ENCODE measurements at places on chromosomes 1 and 21.
A peak's percentile ranks its signal among the peaks of the same experiment; 100 is the strongest.

- no peak for DNase-seq
These were observed 63.6 kb downstream of the RUNX3 start for GRCh38 chr1:24866211-24867083.

GRCh38 chr1:27605796-27606707, 2.1 kb upstream of the AHDC1 start:
- peak; percentile 56 for DNase-seq

DNA sequence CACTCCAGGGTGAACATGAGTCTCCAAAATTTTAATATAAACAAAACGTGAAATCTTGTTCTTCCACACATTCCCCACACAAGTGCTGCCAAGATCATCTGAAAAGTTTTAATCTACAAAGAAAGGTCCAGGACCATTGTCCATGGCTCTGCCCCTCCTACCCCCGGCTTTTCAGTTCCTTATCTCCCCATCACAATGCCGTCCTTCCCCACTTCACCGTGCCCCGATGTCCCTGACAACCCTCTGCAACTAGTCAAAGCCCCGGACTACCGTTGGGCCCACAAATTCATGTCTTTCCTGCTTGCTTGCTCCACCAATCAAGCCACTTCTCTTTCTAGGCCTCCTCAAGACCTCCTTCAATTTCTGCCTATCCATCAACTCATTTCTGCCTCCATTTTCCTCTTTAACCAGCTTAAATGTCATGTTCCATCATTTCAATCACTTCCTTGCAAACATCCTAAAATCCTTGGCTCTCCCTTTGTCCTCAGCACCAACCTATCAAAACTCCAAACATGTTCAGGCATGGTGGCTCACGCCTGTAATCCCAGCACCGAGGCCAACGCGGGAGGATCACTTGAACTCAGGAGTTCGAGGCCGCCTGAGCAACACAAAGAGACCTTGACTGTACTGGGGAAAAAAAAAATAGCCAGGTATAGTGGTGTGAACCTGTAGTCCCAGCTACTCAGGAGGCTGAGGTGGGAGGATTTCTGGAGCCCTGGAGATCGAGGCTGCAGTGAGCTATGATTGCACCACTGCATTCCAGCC, 14.0 kb upstream of the BMP8B start:
- no peak for DNase-seq

DNA sequence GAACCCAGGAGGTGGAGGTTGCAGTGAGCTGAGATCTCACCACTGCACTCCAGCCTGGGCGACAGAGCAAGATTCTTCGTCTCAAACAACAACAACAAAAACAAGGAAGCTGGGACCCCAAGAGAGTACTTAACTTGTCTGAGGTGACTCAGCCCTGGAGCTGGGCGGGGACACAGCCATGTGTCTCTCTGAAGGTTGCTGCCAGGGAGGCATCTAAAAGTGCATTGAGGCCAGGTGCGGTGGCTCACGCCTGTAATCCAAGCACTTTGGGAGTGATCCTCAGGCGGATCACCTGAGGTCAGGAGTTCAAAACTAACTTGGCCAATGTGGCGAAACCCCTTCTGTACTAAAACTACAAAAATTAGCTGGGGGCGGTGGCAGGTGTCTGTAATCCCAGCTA, 7.7 kb downstream of the IFI6 start:
- DNase-seq = no peak

DNA sequence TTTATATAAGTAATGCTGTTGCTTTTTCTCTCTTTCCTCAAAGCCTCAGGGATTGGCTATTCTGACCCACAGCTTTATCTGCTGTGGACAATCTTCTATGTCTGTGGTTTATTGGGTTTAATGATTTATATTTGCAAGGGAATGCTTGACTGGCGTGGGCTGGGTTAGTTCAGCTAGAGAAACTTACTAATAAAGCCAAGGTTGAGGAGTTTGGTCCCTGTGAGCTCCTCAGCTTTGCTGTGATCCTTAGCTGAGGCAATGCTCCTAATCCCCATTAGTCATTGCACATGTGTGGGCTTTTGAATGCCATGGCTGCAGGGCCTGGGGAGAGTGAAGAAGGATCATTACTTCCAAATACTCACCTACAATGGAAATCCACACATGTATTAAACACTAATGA, 179.3 kb downstream of the ZNF326 start:
- no peak for DNase-seq

- DNase-seq = no peak
These were observed 62.9 kb downstream of the CLSTN1 start for GRCh38 chr1:9760824-9761223.

GRCh38 chr1:69929308-69930057, 275.9 kb downstream of the LRRC40 start:
- no peak for DNase-seq

DNA sequence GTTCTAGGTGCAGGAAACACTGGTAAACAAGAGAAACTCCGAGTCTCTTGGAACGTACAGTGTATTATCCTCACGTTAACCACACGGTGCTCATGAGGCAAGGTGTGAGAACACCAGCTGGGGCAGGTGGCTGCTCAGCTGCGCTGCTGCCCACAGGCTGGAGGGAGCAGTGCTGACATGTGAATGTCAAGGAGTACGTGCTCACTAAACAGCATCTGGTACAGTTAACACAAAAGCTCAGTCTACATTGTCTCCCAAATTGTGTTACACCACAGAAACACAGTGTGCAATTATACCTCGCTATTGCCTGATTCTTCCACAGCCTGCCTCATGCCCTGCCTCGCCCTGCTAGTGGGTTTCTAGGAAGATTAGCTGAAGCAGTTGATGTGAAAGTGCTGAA, 138.4 kb downstream of the GLIS1 start:
- DNase-seq = no peak

GRCh38 chr1:246156847-246157246, 350.2 kb downstream of the SMYD3 start:
- DNase-seq = no peak

GRCh38 chr1:23470282-23471070, 13.5 kb downstream of the ASAP3 start:
- DNase-seq = no peak

GRCh38 chr21:42403611-42404231, at the start of gene UBASH3A:
TSS of gene UBASH3A (plus strand) at chr21:42403902. CDS start at chr21:42403946, 44 bp downstream.
- DNase-seq = peak; percentile 80

DNA sequence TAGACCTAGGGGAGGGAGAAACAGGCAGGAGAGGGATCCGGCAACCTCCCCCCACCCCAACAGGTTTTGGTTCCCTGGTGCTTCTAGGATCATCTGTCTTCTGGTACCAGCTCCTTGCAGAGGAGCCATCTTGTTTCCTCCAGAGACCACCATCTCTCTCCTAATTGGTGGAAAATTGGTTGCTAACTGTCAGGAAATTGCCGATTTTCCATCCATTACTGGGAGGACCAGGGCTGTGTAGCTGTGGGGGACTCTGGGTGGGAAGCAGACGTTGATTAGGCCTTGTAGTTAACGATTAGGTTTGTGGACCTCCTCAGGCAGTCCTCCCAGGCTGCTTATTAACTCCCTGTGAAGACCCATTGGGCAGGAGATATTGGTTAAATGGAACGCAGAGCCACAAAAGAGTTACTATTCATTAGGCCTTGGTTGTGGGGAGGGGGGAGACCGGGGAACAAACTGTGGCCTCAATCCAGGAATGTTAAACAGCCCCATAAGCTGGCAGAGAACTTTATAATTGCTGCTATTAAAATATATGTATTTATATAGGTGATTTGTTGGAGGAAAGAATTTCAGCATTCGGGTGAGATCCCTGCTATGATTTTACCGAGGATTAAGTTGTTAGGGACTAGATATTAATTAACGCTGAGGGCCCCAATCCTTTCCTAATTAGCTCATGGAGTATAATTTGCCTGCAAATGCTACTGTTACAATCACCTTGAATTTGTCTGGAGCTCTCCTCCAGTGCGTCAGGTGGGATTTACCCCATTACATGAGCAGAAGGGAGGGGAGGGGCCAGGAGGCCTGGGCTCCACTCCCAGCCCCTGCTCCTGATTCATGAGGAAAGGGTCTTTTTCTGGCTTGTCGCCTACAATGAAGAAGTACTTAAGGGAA, 61.2 kb upstream of the TRABD2B start:
- no peak for DNase-seq

- no peak for DNase-seq
These were observed 39.9 kb downstream of the IL6R start for GRCh38 chr1:154445040-154445472.

GRCh38 chr1:59378621-59379370, 81.9 kb downstream of the FGGY start:
- DNase-seq = no peak

DNA sequence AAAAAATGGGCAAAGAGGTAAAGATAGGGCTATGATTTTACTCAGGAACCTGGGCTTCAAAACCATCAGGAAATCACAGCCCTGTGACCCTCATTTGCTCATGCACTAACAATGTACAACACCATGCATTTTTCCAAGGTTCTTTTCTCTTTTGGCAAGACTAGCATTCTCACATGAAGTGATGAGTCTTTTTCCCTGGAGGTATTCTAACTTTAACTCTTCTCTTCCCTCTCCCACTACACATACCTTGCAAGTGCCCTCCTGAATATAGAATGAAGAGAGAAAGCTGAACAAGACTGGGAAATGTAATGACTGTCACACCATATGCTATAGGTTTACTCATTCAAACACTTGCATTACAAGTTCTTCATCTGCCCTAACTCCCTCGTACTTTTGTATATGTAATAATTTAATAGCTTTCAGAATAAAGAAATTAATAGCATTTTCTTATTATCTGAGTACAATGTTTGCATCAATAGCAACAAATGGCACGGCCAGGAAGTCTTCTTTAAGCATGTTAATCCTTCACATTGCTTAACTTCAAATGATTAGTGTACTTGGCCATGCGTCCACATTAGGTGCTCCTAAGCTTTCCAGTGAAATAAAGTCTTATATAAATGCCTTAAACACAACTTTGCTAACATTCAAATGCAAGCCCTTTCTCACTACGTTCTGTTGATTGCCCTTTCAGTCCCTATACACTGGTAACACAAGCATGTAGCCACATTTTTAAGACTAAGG, 1.8 kb downstream of the NIBAN1 start:
- DNase-seq = no peak

DNA sequence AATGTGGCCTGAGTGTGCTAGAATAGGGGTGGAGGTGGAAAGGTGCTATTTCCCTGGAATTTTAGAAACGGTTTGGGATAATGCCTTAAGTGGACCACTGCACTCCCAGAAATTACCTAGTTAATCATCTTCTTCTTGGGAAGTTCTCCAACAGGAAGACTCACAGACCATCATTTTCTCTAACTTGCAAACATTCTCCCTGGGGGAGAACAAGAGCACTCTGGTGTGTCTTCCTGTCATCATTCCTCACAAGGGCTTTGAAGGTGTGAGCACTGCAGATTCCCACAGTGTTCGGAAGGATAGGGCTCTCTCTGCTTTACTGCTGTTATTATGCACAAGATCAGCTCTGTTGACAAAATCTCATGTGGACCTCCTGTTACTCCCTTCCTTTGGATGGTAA, 54.9 kb upstream of the TSPAN2 start:
- DNase-seq = no peak

DNA sequence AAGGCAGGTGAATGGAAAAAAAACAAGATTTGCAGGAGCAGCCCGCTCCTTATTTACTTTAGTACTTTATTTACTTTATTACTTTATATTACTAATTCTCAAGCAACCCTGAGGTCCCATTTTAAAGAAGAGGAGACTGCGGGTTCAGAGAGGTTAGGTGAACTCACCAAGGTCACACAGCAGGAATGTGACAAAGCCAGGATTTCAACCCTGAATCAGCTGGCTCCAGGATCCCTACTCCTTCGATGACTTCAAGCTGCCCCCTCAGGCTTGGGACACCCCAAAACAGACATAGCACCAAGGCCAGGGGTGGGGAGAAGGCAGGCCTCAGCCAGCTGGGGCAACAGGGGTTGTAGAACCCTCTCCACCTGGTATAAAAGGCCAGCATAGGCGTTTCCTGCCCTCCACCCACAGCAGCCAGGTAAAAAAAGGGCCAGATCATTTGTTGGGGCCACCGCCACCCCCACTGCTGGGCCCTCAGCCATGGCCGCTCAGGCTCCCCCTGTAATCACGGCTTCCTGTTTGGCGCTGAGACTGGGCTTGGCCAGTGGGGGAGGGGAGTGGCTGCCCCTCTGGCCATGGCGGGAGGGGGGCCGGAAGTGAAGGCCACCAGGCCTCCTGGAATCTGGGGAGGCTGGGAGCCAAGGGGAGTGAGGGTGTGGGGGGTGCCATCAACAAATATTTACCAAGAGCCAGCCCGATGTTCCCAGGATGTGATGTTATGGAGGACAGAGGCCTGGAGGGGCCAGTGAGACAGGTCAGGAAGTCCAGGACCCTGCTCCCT, 6.6 kb downstream of the SDC3 start:
- DNase-seq = no peak

DNA sequence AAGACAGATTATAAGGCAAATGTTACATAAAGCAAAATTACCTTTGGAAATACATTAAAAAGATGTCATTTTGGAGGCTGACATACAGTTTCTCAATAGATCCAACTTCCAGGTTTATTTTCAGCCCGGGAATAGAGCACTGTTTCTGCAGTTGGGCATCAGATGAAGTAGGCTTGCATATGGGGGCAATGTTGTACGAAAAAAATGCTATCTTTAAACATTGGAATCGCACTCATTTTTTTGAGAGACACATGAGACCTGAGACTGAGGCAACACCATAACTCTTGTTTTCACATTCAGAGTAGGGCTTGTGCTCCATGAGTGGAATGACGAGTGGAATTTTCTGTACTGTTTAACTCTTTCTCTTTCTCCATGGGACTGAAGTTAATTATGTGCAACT, 122.4 kb upstream of the ZRANB2 start:
- DNase-seq = no peak

GRCh38 chr1:20361805-20362381, 71.2 kb downstream of the VWA5B1 start:
- no peak for DNase-seq

- DNase-seq = no peak
These were observed 145.6 kb downstream of the ZZZ3 start for GRCh38 chr1:77536813-77537212.

DNA sequence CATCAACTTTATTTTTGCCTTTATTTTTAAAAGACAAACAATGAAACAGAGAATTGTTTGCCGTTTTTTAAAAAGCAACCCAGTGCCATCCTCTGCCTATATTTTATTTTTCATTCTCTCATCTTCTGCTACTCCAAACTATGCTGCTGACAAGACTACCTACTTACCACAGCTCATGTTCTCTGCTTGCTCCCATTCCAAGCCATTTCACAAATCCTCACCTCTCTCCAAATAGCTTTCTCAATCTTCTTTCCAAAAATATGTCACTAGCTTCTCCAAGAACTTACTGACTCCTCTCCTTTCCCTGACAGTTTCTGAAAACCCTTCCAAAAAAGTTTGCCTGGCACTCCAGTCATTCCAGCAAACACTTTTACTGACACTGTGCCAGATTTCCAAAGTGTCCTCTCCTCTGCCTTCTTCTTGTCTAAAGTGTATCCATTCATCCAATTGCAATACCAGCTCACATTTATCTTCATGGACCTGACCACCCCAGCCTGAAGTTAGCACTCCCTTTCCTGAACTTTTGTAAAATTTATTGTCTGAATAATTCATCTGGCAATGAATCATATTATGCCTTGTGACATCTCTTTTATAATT, 766.5 kb upstream of the B3GALT2 start:
- no peak for DNase-seq

Data from central memory CD4-positive, alpha-beta T cell (primary cell).